Smooth muscle cell of trachea (primary cell): ENCODE measurements at places on chromosomes 6 and 20. TPM values are rescaled to one million over a fixed set of nuclear protein-coding genes. Genes with fewer than 3 reads are reported as not detected.

The ENPP4 gene
- total RNA-seq: 0.50 and 1.0 TPM in 2 replicates

The HECA gene
- total RNA-seq: 24.5 and 26.6 TPM in 2 replicates

The SNX14 gene
- 129 and 176 TPM in 2 replicates for total RNA-seq

The GTSF1L gene
- not detected in 2 replicates for total RNA-seq

The IFT52 gene
- 42.8 and 49.1 TPM in 2 replicates for total RNA-seq

The SUMO4 gene
- 1.7 and 3.2 TPM in 2 replicates for total RNA-seq

The SPATA25 gene
- total RNA-seq: 1.5 and 3.5 TPM in 2 replicates

The CCM2L gene
- not detected in 2 replicates for total RNA-seq

The ANKRD66 gene
- total RNA-seq: not detected in 2 replicates

The GSTA3 gene
- not detected in 2 replicates for total RNA-seq

The PI3 gene
- not detected in 2 replicates for total RNA-seq

The TULP4 gene
- 93.7 and 103 TPM in 2 replicates for total RNA-seq

The IRAK1BP1 gene
- total RNA-seq: 3.8 and 5.4 TPM in 2 replicates

The HCRTR2 gene
- total RNA-seq: not detected in 2 replicates

The TPBG gene
- total RNA-seq: 69.0 and 71.4 TPM in 2 replicates

The MAP7 gene
- 0.58 and 2.0 TPM in 2 replicates for total RNA-seq

The CLPSL2 gene
- not detected in 2 replicates for total RNA-seq

The RAET1E gene
- total RNA-seq: 2.2 and 4.8 TPM in 2 replicates
